ENCODE measurements at places on chromosomes 6 and 20.
A peak's percentile ranks its signal among the peaks of the same experiment; 100 is the strongest.

DNA sequence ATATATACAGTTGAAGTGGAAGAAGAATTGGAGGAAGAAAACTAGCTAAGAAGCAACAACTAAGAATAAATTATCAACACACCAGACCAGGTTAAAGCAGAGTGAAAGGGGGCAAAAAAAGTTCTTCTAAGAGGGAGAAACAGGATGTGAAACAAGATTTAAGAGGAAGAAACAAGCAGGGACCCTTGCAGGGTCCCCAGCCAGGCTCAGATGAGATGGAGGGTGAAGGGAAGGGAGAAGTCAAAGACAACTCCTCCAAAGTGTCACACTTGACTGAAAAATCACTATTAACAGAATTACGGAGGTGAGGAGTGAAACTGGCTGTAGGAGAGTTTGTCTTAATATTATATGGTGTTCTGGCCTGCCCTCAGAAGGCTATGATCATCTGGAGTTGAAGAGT is 65.4 kb downstream of the MTFR2 start:
- DNase-seq = no peak

DNA sequence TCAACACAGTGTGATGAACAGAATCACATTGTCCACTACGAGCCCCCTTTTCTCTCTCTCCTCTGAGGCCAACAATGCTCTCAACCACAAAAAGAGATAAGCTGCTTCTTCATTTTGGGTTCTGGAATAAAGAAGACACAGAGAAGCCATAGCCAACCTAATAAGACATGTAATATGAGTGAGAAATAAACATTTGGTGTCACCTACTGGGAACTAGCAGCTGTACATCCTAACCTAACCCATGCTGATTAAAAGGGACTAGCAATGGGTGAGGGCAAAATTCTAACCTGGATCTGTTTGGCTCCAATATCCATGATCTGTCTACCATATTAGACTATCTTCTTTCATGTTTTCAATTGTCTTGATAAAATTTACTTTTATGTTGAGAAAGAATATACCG is 369.1 kb upstream of the MARCKS start:
- no peak for DNase-seq

GRCh38 chr6:25056130-25056529 is 120.4 kb upstream of the RIPOR2 start:
- DNase-seq = peak; percentile 56

- DNase-seq = no peak
These were observed 8.2 kb downstream of the TRAF3IP2 start for GRCh38 chr6:111597291-111598086.

DNA sequence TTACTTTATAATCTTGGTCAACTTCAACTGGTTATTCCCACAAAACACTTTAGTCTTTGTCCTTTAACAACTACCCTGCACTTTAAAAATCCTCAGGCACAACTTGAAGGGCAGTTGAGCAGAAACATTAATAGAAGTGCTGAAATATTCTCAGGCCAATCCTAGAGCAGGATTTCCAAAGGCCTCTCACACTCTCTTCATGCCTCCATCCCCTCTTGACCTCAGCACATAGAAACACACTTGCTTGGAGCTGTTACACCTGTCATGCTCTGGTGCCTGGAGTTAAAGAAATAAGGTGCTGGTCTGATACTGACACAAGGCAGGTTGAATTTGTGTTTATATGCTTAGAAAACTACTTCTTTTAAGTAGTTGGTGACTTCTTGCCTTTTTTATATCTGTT is 618.8 kb upstream of the POU3F2 start:
- no peak for DNase-seq

GRCh38 chr6:37176268-37177076 is 6.5 kb downstream of the PIM1 start:
- no peak for DNase-seq

GRCh38 chr6:108721286-108721685 is 126.9 kb upstream of the ARMC2 start:
- no peak for DNase-seq

GRCh38 chr6:10615675-10616074 is 78.7 kb downstream of the C6orf52 start:
- no peak for DNase-seq

- DNase-seq = no peak
These were observed 338.2 kb downstream of the SOX4 start for GRCh38 chr6:21931641-21932335.

GRCh38 chr6:28349344-28349891 is 329 bp upstream of the ZKSCAN3 start:
- no peak for DNase-seq

DNA sequence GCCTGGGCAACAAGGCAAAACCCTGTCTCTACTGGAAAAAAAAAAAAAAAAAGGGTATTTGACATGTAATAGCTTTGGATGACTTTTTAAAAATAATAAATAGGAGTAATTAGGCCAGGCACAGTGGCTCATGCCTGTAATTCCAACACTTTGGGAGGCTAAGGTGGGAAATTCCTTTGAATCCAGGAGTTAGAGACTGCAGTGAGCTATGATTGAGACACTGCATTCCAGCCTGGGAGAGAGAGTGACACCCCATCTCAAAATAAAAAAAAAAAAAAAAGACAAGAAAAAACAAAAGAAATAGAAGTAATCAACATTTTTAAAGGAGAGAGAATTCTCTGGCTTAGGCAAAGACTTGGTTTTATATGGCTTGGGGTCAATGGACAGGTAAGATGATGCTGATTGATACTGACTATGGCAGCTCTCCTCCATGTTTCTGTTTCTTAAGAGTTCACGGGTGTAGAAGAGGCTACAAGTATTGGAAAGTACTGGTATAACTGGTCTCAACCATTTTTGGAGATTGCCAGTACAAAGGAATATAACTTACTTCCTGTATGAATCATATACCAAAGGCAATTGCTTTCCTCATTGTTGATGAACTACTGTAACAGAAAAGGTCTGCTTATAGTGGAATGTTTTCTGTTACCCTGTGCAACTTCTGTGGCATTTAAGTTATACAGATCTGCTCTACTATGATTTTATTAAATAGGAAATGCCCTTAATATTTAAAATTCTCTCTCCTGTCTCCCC is 10.1 kb downstream of the MAP3K5 start:
- no peak for DNase-seq
